Activated T-cell treated with anti-CD3 and anti-CD28 coated beads, Interleukin-2, amount 50 U/mL, for 24 hours (primary cell): ENCODE measurements at places on chromosomes 12 and 14.
A peak's percentile ranks its signal among the peaks of the same experiment; 100 is the strongest.

- DNase-seq = peak; percentile 68
Measured at GRCh38 chr12:29149691-29150281, 708 bp downstream of the FAR2 start.

DNA sequence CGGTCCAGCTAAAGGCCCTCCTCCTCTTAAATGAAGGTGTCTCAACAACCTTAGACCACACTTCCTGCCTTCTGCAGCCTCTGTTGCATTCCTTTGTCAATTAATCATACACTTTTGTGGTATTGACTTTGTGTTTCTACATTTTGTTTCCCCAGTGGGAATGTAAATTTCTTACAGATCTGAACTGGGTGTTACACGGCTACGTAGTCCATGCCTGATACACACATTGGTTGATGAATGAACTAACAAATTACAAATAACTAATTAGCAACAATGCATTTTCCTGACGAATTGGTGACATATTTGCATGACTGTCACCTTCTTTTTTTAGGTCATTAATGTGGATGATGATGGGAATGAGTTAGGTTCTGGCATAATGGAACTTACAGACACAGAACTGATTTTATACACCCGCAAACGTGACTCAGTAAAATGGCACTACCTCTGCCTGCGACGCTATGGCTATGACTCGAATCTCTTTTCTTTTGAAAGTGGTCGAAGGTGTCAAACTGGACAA is 15.2 kb upstream of the CCT2 start:
- DNase-seq = no peak

DNA sequence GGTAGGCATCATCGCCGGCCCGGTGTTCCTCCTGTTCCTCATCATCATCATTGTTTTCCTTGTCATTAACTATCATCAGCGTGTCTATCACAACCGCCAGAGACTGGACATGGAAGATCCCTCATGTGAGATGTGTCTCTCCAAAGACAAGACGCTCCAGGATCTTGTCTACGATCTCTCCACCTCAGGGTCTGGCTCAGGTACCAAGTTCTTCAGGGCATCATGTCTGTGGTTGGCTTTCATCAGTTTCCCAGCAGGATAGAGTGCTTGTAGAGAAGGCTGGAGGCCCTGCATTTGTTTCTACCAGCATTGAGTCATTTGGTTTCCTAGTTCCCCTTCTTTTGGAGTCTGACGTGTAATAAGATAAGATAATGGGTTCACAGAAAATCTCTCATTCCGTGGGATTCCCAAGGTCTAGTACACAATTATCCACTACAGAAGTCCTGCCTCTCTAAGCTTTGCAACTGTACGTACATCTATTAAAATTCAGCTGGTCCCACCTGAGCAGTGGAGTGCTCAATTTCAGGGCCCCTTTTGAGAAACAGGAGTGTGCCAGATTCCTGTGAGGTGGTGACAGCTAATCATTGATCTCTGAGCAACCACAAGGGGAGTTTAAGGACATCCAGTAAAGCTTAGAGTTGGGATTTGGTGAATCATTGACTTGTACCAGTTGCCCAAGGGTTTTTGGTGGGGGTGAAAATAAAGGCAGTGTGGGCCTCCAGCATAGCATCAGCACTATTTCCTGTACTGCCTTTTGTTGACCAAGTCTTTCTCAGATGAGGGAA is 25.1 kb downstream of the ACVR1B start:
- no peak for DNase-seq

DNA sequence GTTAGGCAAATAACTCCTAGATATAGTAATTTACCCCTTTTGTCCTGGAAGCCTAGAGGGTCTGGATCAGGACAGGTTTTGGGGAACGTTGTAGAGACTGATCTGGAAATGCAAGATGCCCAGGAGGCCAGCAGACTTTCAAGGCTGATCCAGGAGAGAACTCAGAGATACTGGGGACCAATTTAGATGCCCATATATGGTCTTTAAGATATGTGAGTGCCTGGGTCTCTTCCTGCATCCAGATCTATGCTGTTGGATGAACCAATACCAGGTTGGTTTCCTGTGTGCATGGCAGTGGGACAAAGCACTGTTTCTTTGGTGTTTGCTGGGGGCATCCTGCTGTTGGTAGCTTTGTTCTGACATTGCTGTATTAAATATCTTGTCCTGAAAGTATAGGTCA is 5.4 kb downstream of the ERG28 start:
- no peak for DNase-seq

DNA sequence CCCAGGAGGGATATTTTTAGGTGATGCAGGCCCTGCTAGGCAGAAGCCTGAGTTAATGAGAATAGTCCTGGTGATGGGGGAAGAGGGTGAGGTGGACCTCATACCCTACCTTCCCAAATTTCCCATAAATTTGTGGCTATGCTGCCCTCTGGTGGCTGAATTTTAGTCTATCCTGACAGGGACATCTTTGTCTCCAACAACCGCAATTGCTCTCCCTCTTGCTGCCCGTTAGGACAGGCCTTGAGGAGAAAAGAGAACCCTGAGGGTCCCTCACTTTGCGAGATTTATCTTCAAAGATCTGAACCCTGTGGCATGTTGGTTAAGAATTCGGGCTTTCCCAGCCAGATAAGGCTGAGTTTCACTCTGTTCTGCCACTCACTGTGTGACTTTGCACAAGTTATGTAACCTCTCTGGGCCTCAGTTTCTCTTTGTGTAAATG is 9.8 kb upstream of the ZNF385A start:
- DNase-seq = peak; percentile 47

DNA sequence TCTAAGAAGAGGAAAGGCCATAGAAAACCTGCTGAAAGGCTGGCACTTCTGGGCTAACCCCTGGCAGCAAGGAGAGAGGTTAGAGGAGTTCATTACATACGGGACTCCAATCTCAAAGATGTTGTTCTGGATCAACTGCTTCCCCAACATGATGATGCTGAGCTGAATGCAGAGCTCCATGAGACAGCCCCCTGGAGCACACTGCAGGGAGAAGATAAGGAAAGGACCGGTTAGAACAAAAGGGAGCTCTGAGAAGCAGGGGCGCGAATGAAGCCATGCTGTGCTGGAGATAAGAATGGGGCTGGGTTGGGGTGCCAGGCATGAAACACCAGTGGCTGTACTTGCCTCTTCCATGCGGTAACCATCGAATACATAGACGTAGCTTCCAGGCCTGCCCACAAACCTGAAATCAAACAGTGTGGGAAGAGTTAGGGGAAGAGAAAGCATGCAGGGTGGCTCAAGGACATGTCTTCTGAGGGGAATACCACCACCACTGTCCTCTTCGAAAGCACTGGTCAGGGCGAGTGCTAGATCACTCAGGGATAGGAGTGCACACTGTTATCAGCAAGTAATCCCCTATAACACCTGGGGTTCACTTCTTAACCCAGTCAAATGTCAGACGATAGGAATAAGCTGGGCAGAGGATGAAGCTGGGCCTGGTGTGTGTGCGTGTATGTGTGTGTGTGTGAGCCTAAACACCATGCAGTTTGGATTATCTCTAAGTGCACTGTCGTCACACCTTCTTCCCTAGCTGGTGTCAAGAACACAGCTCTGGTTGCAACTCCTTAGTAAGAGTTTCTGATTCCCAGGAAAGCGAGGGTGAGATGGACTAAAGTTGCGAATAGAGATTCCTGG is 180.9 kb downstream of the NTF3 start:
- DNase-seq = no peak

GRCh38 chr14:56855891-56856461 is 45.7 kb upstream of the OTX2 start:
- DNase-seq = no peak

DNA sequence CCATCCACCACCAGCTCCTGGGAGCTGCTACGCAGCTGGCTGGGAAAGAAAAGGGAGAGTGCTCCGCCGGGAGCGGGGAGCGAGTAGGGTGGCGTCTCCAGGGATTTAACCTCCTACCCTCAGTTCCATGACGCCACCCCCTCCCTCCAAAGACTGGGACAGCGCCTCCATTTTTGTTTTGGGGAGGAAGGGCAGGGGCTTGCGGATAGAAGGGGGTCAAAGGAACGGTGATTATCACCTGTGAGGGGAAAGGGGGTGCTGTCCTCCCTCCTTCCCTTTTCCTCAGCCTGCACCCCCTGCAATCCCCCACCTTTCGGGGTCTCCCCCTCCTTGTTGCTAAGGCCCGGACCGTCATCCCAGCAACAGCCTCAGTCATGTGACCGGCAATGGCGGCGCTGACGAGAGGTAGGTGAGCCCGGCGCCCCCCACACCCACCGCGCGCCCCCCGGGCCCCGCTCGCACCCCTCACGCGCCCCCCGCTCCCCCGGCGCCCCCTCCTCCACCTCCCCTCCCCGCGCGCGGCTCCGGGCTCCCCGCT is at the start of gene DTX3:
TSS of gene DTX3 (plus strand) at position 371 of the 538 bp plus-strand sequence. CDS start 1,694 bp downstream, outside the sequence.
- peak; percentile 73 for DNase-seq

DNA sequence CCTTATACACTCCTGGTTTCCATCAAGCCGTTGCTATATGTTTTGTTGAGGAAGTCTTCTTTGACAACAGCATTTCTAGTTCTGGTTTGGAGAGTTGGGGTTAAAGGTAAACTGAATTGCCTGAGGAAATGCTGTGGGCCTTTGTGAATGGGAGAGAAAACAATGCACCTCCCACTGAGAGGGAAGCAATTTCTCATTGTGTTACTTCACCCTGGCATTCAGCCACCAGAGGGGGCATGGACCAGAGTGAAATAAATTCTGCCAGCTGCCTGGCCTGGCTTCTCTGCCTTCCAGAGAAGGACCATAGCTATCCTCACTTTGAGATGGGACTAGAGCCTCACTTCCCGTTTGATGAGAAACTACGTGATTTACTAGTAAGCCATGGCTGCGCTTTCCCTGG is 475.3 kb downstream of the EGLN3 start:
- DNase-seq = peak; percentile 34

DNA sequence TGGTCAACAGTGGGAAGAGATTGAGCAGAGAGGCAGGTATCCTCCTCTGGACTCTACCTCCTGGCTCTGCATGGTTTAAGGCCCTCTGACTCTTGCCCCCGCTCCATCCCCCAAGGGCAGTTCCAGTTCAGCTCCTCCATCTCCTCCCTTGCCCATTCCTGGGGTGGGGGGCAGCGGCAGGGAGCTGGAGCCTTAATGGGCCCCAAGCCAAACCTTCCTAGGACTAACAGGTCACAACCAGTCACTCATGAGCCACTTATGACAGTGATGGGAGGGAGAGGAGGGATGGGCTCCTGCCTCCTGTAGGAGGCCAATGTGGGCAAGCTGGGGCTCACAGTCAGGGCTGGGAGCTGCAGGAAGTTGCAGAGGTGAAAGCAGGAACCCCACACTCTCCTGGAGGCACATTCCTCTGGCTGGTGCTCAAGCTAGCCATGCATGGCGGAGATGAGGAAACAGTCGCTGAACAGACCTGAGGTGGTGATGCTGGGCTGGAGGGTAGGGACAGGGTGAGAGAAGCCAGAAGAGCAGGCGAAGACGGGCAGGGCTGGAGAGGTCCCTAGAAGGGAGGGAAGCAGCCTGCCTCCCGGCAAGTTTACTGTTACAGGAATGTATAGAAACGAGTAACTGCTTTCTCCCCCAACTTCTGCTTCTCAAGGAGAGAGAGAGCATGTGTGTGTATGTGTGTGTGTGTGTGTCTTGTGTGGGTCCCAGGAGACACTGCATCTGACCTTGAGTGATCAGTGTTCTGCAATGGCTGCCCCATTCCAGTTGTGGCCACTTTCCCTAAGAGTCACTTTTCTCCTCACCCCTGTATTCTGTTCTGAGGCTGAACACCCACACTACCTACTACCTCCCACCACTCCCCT is 5.0 kb upstream of the RAPGEF3 start:
- no peak for DNase-seq

DNA sequence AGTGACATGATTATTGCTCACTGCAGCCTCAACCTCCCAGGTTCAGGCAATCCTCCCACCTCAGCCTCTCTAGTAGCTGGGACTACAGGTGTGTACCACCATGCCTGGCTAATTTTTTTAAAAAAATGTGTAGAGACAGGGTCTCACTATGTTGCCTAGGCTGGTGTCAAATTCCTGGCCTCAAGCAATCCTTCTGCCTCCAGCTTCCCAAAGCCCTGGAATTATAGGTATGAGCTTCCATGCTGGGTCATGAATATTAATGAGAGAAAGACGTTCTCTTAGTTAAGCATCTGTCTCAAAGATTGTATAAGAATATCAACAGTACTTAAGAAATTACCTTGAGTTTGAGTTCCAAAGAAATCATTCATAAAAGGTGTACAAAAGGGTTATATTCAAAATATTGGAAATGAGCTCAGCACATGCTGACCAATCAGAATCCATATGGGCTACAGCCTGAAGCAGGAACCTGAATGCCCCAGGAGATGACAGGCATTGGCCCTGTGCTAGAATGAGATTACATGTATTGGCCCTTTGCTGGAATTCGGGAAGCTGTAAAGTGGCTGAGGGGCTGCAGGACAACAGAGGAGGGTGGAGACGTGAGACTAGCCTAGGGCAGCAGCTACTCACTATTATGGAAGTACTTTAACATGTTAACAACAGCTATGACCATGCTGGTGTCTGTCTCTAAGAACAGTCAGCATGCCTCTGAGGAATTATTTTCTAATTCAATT is 157.0 kb upstream of the CPNE8 start:
- no peak for DNase-seq

GRCh38 chr14:74302152-74302628 is 544 bp downstream of the ABCD4 start:
- no peak for DNase-seq

DNA sequence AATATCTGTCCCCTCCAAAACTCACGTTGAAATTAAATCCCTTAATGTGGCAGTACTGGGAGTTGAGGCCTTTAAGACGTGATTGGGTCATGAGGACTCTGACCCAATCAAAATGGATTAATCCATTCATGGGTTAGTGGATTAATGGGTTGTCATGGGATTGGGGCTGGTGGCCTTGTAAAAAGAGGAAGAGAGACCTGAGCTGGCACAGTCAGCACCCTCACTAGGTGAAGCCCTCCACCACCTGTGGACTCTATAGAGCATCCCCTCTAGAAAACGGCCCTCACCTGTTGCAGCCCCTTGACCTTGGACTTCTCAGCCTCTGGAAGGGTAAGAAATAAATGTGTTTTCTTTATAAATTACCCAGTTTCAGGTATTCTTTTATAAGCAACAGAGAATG is 53.0 kb downstream of the SPRING1 start:
- no peak for DNase-seq

GRCh38 chr12:107511292-107511691 is 174.3 kb upstream of the PWP1 start:
- no peak for DNase-seq

DNA sequence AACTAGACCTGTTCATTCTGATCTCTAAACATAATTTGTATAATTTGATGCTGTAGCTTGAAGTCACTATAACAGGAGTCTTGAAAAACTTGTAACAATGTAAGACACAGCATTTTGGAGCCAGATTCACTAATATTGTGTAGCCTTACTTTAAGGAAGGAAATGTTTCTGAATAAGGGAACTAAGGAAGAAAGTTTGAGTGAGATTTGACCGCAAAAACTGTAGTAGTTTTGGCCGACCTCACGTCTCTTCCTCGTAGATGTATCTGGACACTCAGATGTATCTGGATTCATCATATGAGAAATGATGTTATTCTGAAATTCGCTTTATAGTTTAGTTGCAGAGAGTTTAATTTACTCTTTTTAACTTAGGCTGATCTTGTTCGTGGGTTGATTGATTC is 13.9 kb upstream of the DNAH10 start:
- DNase-seq = no peak

DNA sequence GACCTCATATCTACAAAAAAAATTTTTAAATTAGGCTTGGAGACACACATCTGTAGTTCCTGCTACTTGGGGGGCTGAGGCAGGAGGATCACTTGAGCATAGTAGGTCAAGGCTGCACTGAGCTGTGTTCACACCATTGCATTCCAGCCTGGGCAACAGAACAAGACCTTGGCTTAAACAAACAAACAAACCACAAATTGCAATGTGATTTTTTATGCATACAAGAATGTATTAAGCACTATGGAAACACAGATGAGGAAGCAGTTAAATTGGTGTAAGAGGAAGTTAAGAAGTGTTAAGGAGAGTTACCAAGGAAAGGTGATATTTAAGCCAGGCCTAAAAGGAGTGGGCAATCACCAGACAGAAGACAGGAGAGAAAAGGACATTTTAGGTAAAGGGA is 83.6 kb upstream of the HECTD1 start:
- DNase-seq = no peak
